Fibroblast of villous mesenchyme (primary cell): ENCODE measurements at places on chromosomes 3 and 15. TPM values are rescaled to one million over a fixed set of nuclear protein-coding genes. Genes with fewer than 3 reads are reported as not detected.

- peak; percentile 7 for DNase-seq
Measured at GRCh38 chr3:76044601-76045600, 259.6 kb upstream of the ZNF717 start.

DNA sequence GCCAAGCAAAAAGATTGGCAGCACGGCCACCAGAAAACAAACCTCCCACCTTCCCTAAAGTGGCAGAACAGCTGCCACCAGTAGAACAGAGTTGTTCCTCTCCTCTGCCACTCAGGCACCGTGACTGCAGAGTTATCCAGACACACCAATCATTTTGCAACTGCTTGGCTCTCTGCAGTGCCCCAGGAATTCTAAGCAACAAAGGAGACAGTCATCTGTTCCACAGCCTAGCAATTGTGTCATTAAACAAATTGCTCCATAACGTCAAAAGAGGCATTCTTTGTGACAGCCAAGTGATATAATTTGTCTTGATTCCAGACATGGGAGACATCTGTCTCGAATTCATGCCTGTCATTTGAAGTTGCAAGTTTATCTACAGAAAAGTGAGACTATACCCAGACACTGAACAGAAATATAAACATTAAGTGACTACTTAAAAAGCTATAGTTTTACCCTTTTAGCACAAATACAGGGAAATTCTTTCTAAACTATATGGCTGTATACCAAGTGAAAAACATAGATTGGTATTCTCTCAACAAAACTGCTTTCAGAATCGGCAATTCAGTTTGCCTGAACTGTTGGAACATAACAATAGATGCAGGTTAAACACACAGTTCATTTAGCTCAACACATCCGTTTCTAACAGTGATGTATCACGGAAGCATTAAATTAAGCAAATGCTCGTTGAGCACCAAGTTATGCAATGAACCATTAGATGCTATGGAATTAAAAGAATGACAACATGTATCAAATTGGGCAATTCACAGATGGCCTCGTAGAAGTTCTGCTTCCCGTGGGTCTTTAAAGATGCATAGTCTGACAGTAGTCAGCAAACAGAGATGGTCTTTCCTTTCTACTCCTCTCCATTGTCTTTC lies 281.3 kb downstream of the FGF12 start:
- DNase-seq: no peak

Gene GOLGA6C
- not detected in 2 replicates for total RNA-seq

DNA sequence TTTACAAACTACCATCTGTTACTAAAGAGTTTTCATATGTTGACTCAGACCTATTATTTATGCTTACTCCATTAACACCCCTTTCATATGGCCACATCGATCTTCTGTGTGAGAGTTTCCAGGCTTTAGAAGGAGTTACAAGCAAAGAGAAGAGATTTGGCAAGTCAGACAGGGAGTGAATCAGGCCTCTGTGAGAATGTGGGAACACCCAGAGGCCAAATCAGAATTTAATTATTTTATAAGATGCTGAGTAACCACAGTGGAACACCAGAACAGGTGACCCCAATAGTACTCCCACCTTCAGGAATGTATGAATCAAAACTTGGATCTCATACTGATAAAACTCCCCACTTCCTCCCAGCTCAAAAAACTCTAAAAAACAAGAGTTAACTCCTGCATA lies 42.0 kb downstream of the IFT57 start:
- DNase-seq: peak; percentile 35

Gene IQCF2
- total RNA-seq: not detected in 2 replicates

- DNase-seq: no peak
Measured at GRCh38 chr3:55061720-55062034, 133.8 kb upstream of the LRTM1 start.

Gene FBXL2
- 12.6 and 16.8 TPM in 2 replicates for total RNA-seq

Gene ZCWPW2
- total RNA-seq: 0.43 and 0.64 TPM in 2 replicates

DNA sequence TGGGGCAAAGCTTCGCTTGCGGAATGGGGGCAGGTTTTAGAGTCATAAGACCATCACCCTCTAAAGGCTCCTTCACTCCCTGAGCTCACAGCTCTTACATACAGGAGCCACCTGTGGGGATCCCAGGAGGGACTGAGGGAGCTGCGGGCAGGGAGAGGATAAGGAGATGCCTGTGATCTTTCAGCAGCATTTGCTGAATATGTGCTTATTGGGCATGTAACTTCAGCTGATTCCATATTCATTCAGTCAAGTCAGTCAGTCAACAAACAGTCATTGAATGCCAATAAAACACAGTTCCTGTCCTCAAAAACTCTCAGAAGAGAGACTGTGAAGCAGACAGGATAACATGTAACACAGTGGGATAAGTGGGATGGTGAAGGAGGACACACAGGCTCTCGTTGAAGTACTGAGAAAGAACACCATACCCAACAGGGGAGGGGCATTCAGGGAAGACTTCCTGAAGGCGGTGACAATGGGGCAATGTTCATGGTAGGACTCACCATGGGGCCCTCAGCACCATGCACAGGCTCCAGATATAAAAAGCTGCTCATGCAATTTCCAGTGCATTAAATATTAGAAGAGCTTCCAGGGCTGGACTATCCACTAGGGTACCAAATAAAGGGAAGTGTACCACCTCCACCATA lies 240.9 kb downstream of the UACA start:
- no peak for DNase-seq

Gene ITGB5
- total RNA-seq: 229 and 231 TPM in 2 replicates

- peak; percentile 84 for DNase-seq
Measured at GRCh38 chr15:49718234-49718633, 97.4 kb downstream of the DTWD1 start.

DNA sequence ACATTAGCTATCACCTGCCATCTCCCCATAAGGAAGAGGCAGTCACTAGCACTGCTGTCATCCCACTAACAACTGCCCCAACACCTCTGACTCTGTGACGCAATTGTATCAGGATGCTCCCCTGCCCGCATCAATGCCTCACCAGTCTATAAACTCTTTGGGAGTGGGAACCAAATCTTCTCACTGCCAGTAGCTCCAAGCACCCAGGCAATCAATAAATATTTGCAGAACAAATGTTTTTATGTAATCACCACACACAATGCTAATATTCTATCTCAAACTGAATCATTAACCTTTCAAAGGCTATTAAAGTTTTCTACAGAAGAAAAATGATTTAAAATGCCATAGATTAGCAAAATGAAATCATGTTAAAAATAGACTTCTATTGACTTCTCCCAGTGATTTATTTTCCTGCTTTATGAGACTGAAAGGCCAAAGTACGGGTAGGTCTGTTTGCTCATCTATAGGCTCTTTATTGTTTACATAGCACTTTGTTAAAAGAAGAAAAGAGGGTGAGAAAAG lies 131.3 kb downstream of the PLD1 start:
- DNase-seq: no peak

Gene OR5K2
- not detected in 2 replicates for total RNA-seq

DNA sequence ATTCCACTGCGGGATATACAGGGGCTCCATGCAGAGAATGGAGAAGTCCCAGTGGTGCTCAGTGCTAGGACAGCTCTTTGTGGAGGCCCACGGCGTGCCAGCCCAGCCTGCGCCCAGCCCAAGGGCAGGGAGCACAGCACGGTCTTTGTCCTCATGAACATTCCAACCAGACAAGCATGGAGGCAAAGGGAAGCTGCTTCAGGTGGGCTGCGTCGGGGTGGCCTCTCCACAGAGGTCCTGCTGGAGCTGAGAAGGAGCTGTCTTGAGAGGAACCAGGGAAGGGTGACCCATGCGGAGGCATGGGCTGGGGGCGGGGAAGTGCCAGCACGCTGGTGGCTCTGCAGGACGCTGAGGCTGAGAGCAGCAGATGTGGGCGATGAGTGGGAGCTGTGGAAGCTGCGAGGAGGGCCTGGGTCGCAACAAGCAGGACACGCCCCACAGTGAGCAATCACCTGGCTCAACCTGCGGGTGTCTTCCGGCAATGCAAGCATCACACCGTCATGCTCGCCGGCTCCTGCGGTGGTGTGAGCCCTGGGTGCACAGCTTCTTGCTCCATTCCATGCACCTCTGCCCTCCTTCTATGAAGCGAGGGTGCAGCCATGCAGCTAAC lies 14.0 kb upstream of the KLF15 start:
- no peak for DNase-seq

Gene MYRIP
- not detected in 2 replicates for total RNA-seq

GRCh38 chr3:82293435-82293834 lies 532.0 kb upstream of the GBE1 start:
- no peak for DNase-seq

- DNase-seq: no peak
Measured at GRCh38 chr3:180911876-180912303, 580 bp upstream of the FXR1 start.

GRCh38 chr3:185067173-185067572 lies 85.7 kb downstream of the C3orf70 start:
- no peak for DNase-seq

Gene FAN1
- total RNA-seq: 12.9 and 19.9 TPM in 2 replicates

GRCh38 chr3:132545471-132545870 lies 51.6 kb upstream of the ACKR4 start:
- no peak for DNase-seq

Gene ARRDC4
- total RNA-seq: 11.7 and 18.4 TPM in 2 replicates

DNA sequence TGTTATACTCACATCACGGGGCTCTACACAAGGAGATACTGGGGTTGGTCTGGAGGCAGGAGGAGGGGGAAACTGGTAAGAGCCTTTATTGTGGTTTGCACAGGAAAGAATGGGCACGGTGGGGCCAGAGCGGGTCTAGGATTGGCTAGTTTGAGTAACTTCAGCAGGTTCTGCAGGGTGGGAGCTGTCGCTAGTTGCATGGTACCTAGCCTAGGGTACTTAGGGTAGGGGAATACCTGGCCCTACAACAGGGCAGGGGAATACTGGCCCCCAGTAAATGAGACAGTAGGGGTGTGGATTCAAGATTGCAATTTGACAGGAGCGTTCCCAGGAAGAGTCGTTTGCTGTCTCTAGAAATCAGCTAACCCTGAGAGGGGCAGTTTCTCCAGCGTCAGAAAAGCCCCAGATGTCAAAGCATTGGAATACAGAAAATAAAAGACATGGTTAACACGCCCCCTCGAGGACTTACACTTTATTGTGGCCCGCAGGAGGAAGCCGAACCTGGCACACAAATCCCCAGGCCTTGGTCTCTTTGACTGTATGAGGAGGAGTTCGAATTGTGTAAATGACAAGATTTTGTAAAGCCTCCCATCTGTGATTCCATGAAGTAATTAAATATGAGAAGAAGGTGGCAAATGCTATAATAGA lies 32.0 kb downstream of the ST8SIA2 start:
- no peak for DNase-seq

- DNase-seq: no peak
Measured at GRCh38 chr3:21534462-21534861, 216.5 kb downstream of the ZNF385D start.

Gene LRRC49
- 10.3 and 14.2 TPM in 2 replicates for total RNA-seq

DNA sequence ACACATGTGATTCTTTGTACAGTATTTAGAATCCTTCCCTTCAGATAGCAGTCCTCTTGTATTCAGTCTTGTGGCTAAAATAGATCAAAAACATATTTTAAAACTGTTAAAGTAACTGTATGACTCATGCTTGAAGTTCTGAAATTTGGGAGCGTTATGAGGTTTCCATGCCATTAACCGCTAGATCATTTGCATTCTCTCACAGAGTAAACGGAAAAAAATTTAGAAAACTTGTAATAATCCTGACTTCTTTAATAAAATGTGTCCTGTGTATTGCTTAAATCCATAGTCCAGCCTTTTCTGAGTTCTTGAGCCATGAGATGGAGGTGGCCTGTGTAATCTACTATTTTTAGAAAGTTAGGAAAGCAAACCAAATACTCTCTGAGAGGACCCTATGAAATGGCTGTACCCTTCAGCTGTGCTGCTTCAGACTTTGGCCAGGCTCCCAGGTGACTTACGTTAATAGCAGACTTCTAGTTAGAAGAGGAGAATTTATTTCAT lies 33.8 kb downstream of the MBNL1 start:
- DNase-seq: peak; percentile 83
